ENCODE measurements at places on chromosomes 2 and 18. TPM values are rescaled to one million over a fixed set of nuclear protein-coding genes. Genes with fewer than 3 reads are reported as not detected.

- no peaks in the 10 kb centered on the region for H3K36me3 ChIP-seq
- H3K4me1 ChIP-seq, result no peaks in the 10 kb centered on the region
- H3K27me3 ChIP-seq, result no peaks in the 10 kb centered on the region
- DNase-seq, result peak; percentile 14
- H3K27ac ChIP-seq, result no peak overlapping the region
- H3K4me3 ChIP-seq, result no peak overlapping the region
Measured at GRCh38 chr2:63740943-63741342, 100.8 kb upstream of the UGP2 start.

DNA sequence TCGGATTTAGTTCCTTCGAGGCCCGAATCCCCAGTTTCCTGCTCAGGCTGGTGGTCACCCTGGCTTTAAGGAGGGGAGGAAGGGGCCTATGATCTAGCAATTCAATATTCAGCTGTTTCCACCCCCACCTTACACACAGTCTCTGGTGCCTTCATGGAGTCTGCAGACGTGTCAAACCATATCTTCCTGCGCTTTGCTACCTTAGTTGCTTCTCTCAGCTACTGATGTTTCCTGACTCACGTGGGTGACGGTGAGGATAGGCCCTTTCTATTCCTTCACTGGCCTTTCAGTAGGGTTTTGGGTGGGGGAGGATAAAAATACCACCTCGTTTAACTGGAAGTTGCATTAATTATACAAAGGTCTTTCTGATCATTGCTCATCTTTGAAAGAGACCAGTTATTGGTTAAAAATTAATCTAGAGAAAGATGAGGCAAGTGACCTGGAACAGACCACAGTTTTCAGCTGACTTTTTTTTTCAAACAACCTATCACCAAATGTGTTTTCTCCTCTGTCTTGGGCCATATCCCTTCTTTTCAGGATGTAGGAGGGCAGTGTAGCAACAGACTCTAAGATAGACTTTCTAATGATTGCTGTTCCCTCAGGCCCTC is 49.7 kb downstream of the SH2D6 start:
- H3K4me3 ChIP-seq, result no peak overlapping the region
- peaks cover 2% of the 10 kb centered on the region for H3K4me1 ChIP-seq
- H3K36me3 ChIP-seq, result no peaks in the 10 kb centered on the region
- no peak for DNase-seq
- H3K27me3 ChIP-seq, result no peaks in the 10 kb centered on the region

DNA sequence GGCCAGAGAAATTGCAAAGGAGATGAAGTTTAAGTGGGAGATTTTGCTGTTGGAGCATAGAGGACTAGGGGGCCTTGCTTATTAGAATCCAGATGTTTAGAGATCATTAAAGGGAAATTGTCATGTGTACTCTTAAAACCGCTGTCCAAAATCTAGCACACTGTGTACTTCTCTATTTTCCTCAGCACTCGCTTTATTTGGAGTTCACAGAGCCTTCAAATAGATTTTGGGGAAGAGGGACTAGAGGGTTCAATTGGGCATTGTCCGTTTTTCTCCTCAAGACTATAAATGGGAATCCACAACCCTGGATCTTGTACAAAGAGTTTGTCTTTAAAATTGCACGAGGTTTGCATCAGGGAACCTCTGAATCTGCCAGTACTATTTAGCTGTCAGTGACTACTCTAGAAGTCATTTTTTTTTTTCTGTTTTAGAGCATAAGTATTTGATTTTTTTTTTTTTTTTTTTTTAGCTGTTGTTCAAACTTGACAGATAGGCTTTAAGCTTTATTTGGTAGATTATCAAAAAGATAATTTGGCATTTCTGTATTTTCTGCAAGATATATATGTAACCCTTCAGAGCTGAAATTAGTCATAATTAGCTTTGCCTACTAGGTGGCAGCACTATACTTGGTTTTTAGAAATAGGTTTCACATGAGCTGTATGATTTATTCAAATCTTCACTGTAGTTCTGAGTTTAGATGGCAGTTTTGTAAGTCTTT is 14.2 kb downstream of the PMS1 start:
- H3K4me3 ChIP-seq, result no peak overlapping the region
- no peaks in the 10 kb centered on the region for H3K36me3 ChIP-seq
- H3K4me1 ChIP-seq, result no peaks in the 10 kb centered on the region
- H3K27ac ChIP-seq, result no peak overlapping the region
- H3K27me3 ChIP-seq, result no peaks in the 10 kb centered on the region
- peak; percentile 43 for DNase-seq

- DNase-seq, result no peak
- peaks cover 7% of the 10 kb centered on the region for H3K36me3 ChIP-seq
- peaks cover 9% of the 10 kb centered on the region for H3K4me1 ChIP-seq
- H3K27me3 ChIP-seq, result no peaks in the 10 kb centered on the region
- no peak overlapping the region for H3K4me3 ChIP-seq
Measured at GRCh38 chr2:147934881-147935620, 85.5 kb downstream of the ORC4 start.

GRCh38 chr2:105795575-105795934 is 50.8 kb downstream of the NCK2 start:
- H3K36me3 ChIP-seq, result no peaks in the 10 kb centered on the region
- no peaks in the 10 kb centered on the region for H3K27me3 ChIP-seq
- H3K4me1 ChIP-seq, result peaks cover 24% of the 10 kb centered on the region
- DNase-seq, result no peak

DNA sequence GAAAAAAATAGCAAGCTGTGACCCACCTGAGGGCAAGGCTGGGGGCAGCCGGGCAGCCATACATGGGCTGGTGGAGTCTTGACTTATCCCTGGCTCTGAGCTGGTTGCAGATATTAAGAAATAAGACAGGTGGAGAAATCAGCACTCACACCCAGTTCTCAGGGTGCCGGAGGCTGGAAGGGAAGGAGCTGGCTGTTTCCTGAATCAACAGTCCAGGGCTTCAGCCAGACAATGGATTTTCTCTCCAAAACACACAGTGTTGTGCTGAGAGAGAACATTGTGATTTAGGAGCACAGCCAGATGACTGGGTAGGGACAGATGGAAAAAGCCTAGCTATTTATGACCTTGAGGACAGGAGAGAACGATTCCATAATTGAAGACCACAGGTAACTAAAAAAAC is 208.8 kb downstream of the LDLRAD4 start:
- no peak for DNase-seq
- no peaks in the 10 kb centered on the region for H3K27me3 ChIP-seq
- H3K4me3 ChIP-seq, result no peak overlapping the region
- H3K36me3 ChIP-seq, result no peaks in the 10 kb centered on the region
- H3K4me1 ChIP-seq, result no peaks in the 10 kb centered on the region

DNA sequence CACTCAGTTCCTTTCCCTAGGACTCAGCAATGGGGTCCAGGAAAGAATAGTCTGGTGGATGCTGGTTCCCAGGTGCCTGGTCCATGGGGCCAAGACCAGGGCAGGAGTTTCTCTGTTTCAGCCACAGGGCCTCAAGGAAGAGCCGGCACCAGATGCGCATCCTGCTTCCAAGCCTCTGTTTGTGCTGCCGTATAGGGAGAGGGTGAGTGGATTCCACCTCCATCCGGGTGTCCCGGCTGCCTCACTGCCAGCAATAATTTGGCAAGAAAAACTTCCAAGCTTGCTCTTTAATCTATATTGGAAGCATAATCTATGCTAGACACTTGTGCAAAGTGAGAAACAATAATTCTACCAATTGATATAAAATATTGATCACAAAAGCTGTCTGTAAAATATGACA is 261.2 kb upstream of the HS6ST1 start:
- H3K36me3 ChIP-seq, result no peaks in the 10 kb centered on the region
- no peaks in the 10 kb centered on the region for H3K4me1 ChIP-seq
- no peak overlapping the region for H3K27ac ChIP-seq
- H3K4me3 ChIP-seq, result no peak overlapping the region
- no peaks in the 10 kb centered on the region for H3K27me3 ChIP-seq

DNA sequence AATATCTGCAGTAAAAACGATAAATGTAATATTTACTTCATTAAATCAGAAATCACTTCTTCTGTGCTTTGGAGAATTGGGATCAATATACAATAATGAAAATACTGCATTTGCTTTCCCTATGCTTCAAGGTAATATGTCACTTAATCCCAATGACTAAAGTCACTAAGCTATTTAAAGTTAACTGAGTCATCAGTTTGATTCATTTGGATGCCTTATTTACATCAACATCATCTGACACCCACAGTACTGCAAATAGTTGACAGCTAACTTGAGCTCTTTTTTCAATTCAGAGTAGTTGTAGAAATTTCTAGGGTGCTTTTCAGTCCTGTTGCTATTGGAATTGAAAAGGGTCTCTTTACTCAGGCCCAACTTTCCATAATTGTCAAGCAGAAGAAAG is 776.9 kb upstream of the FSHR start:
- H3K27me3 ChIP-seq, result no peaks in the 10 kb centered on the region
- no peak overlapping the region for H3K27ac ChIP-seq
- no peak for DNase-seq
- H3K36me3 ChIP-seq, result no peaks in the 10 kb centered on the region

DNA sequence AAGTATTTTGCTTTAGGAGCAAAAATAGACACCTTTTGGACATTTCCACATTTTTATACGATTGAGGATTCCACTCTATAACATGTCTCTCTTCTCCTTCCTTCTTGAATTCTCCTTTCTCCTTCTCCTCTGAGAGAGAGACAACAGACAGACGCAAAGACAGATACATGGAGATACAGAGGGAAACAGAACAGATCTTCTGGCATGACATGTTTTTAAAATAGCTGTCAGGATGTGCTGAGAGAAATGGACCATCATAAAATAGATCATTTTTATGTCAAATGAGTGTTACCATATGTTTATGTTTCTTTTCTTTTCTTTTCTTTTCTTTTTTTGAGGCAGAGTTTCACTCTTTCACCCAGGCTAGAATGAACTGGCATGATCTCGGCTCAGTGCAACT is 44.4 kb upstream of the ZNF532 start:
- no peak for DNase-seq
- H3K4me1 ChIP-seq, result no peaks in the 10 kb centered on the region
- no peak overlapping the region for H3K4me3 ChIP-seq
- no peak overlapping the region for H3K27ac ChIP-seq
- no peaks in the 10 kb centered on the region for H3K27me3 ChIP-seq
- no peaks in the 10 kb centered on the region for H3K36me3 ChIP-seq

DNA sequence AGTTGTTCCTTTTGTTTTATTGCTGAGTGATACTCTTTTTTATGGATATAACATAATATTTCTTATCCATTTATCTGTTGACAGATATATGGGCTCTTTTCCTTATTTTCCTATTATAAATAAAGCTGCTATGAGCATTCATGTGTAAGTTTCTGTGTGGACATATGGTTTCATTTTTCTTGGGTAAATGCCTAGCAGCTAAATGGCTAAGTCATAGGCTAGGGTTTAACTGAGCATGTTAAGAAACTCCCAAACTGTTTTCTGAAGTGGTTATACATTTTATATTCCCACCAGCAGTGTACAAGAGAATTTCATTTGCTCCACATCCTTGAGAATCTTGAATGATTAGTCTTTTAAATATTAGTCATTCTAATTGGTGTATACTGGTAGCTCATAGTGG is 786.6 kb upstream of the CDH2 start:
- no peaks in the 10 kb centered on the region for H3K27me3 ChIP-seq
- no peak for DNase-seq
- H3K36me3 ChIP-seq, result no peaks in the 10 kb centered on the region
- H3K4me1 ChIP-seq, result no peaks in the 10 kb centered on the region
- H3K27ac ChIP-seq, result no peak overlapping the region

DNA sequence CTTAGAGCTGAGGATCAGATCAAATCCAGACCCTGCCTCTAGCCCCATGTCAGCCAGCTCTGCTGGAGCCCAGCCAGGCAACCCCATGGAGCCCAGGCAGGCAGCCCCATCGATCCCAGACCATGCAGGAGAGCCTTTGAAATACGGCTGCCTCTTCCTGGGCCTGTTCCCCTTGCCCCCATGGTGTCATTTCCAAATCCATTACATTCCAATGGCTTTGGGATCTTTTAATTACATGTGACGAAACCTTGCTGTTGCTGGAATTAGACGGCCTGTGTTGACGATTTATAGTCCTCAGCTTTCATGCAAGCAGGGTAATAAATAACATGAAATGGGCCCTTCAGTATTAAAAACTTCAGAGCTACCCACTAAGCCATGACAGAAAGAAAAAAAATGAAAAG is 75.8 kb upstream of the SLC14A2 start:
- H3K27me3 ChIP-seq, result no peaks in the 10 kb centered on the region
- DNase-seq, result peak; percentile 55
- peaks cover 9% of the 10 kb centered on the region for H3K4me1 ChIP-seq
- H3K4me3 ChIP-seq, result no peak overlapping the region
- H3K36me3 ChIP-seq, result no peaks in the 10 kb centered on the region
- no peak overlapping the region for H3K27ac ChIP-seq

GRCh38 chr18:46481048-46481846 is 175.8 kb downstream of the LOXHD1 start:
- no peak overlapping the region for H3K4me3 ChIP-seq
- DNase-seq, result no peak
- no peak overlapping the region for H3K27ac ChIP-seq
- H3K36me3 ChIP-seq, result no peaks in the 10 kb centered on the region

DNA sequence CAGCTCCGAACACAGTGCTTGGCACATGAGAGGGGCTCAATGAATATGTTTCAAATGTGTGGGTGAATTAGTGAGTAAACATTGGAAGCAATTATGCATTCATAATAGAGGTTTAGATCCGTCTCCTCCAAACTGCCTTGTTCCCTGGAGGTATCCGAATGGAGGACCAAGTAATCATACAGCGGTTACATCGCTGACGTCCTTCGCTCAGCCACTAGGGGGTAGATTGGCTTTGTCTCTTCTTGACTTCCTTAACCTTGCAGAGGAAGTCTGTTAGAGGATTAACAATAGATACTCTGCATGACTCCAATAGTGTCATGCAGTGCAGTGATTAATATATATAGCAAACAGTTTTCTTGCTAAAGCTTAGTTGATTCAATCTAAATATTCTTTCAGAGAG is 517.0 kb downstream of the PTPRM start:
- H3K36me3 ChIP-seq, result peaks cover 8% of the 10 kb centered on the region
- DNase-seq, result peak; percentile 68
- H3K4me1 ChIP-seq, result peaks cover 2% of the 10 kb centered on the region
- H3K27ac ChIP-seq, result no peak overlapping the region
- H3K4me3 ChIP-seq, result no peak overlapping the region

DNA sequence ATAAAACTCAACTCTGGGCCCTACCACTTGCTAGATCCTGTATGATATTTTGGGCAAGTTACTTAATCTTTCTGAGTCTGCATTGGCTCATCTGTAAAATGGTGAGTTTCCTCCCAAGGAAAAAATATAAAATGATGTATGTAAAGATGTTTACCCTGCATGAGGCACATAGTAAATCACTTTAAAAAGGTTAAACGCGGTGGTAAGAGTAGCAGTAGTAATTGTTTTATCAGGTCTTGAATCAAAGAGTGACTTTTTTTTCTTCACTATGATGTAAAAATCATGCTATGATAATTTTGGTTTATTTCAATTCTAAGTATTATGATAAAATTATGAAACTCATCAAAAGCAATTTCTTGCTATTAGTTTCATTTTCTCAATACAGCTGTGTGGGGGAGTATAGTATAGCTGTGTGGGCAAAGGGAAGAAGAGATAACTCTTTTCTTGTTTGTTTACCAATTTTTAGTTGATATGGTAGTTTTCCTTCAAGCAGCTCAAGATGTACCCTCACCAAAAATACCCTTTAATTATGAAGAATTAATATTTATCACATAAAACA is 10.7 kb downstream of the ARHGAP15 start:
- DNase-seq, result no peak
- no peak overlapping the region for H3K4me3 ChIP-seq
- H3K36me3 ChIP-seq, result no peaks in the 10 kb centered on the region
- no peak overlapping the region for H3K27ac ChIP-seq
- no peaks in the 10 kb centered on the region for H3K4me1 ChIP-seq

SIX3 gene
- total RNA-seq, result 0.16 TPM

COL3A1 gene
- total RNA-seq, result 138 TPM

CCDC178 gene
- total RNA-seq, result 3.7 TPM

BOK gene
- 28.8 TPM for total RNA-seq

GAL3ST2 gene
- 0.19 TPM for total RNA-seq

LRATD1 gene
- total RNA-seq, result 17.3 TPM

SLC16A14 gene
- total RNA-seq, result 6.6 TPM

RUFY4 gene
- 0.69 TPM for total RNA-seq

KCNJ3 gene
- total RNA-seq, result 3.6 TPM

NOP58 gene
- 57.1 TPM for total RNA-seq

KATNAL2 gene
- total RNA-seq, result 6.9 TPM
